ENCODE measurements at places on chromosomes 5 and 9. TPM values are rescaled to one million over a fixed set of nuclear protein-coding genes. Genes with fewer than 3 reads are reported as not detected.

The SLC36A1 gene
- total RNA-seq, result 4.5 TPM

The CAMK2A gene
- total RNA-seq, result not detected

The OLFM1 gene
- total RNA-seq, result 0.13 TPM

The CDKN2AIPNL gene
- 45.1 TPM for total RNA-seq

The PCDHGC3 gene
- total RNA-seq, result 9.5 TPM

The SLCO6A1 gene
- under 0.01 TPM for total RNA-seq

The NDUFS6 gene
- 21.1 TPM for total RNA-seq

The INVS gene
- 20.5 TPM for total RNA-seq

The NUP214 gene
- 12.2 TPM for total RNA-seq

The ARL14EPL gene
- not detected for total RNA-seq

The OGN gene
- total RNA-seq, result not detected

DNA sequence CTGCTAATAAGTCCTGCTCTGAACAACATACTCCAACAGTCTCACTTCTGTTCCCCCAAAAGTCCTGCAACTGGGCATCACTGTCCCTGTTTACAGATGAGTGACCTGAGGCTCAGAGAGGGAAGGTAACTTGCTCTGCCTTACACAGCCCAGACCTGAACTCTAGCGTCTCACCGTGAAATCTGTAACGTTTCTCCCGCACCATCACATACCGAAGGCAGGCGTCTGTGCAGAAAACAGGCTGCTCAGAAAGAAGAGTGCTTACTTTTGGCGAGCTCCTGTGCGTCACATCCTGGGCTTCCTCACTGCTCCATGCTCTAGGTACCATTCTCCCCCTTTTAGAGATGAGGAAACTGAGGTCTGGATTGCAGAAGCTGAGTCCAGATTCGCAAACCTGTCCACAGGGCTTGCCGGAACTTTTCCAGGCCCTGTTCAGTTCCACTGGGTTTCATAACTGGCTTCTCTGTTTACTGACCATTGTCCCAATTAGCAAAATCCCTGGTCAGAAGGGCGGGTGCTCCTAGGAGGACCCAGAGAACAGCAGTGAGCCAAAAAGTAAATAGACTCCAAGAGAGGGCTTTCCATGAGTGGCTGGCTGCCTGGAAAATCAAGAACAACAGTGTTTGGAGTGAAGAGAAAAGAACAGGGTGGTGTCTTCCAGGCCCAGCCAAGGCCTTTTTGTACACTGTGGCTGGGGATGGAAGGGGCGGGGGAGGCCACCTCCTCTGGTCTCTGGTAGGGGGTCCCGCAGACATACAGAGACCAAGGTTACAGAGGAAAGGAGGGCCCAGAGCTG is 27.1 kb downstream of the GSN start:
- DNase-seq, result no peak

- DNase-seq, result no peak
Observed at GRCh38 chr9:95025213-95026147, 292.0 kb downstream of the FANCC start.

GRCh38 chr5:157959370-157959769 is 100.4 kb upstream of the CLINT1 start:
- DNase-seq, result no peak

- DNase-seq, result no peak
Observed at GRCh38 chr5:157596487-157596886, 20.9 kb upstream of the ADAM19 start.

- no peak for DNase-seq
Observed at GRCh38 chr9:128108269-128109049, 19.1 kb downstream of the PTGES2 start.

DNA sequence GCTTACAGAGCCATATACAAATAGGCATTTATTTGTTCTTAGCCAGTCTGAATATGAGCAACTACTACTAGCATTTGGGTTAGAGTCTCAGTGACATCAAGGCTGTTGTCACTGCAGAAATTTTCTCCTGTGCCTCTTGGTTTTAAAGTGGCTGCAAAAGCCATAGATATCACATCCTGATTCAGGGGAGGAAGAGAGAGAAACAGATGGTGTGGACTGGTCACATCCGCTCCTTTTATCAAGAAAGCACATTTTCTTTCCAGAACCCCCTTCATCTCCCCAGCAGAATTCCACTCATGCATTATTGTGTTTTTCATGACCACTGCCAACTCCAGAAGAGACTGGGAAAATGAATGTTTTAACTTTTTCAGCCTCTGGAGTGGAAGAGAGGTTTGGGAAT is 69.8 kb downstream of the PTTG1 start:
- DNase-seq, result no peak

Measured in bronchial epithelial cell (primary cell).